ENCODE measurements at places on chromosomes 4 and X. TPM values are rescaled to one million over a fixed set of nuclear protein-coding genes. Genes with fewer than 3 reads are reported as not detected.

GRCh38 chr4:62517716-62518115 is 1317.6 kb downstream of the ADGRL3 start:
- no peak for DNase-seq

- no peak for DNase-seq
Measured at GRCh38 chrX:132022198-132022966, 720 bp upstream of the STK26 start.

GRCh38 chr4:87835197-87835596 is 2.4 kb downstream of the MEPE start:
- DNase-seq: no peak

The ARL13A gene
- not detected for total RNA-seq

GRCh38 chr4:17758485-17758884 is 22.9 kb downstream of the FAM184B start:
- no peak for DNase-seq

DNA sequence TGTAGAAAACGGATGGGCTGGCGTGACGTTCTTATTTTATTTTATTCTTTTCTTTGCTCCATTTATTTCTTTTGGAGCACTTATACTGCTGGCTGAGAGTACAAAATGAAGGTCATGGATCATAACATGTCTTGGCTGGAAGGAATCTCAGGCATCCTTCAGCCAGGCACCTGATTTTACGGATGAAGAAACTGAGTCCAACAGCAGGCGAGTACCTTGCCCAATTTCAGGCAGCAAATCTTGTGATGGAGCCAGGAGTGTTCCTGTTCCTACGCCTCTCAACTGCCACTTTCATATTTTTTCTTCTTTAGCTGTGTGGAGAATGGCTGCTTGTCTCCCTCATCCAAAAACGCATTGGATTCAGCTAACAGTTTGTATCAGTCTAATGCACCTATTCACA is 332.1 kb upstream of the IGFBP7 start:
- no peak for DNase-seq

The GPC4 gene
- not detected for total RNA-seq

The MAGEA12 gene
- not detected for total RNA-seq

DNA sequence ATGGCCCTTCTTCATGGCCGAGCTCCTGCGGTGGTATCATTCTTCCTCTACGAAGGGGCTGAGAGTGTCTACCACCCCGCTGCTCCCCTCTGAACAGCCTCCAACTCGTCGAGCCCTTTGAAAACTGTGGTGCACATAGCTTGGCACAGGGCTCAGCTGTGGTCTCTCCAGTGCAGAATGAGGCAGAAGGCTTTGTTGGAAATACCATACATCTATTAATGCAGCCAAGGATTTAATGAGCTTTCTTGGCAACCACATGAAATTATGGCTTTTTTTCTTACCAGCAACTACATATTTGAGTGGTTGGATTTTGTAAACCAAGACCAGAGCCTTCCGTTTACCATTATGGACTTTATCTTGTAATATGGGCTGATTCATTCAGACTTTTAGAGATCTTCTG is 61.7 kb upstream of the CBR4 start:
- DNase-seq: no peak

The SMIM10L2A gene
- 0.38 TPM for total RNA-seq

- DNase-seq: no peak
Measured at GRCh38 chr4:71334465-71334882, 4.3 kb upstream of the SLC4A4 start.

- no peak for DNase-seq
Measured at GRCh38 chr4:54542119-54542438, 115.7 kb upstream of the KIT start.

DNA sequence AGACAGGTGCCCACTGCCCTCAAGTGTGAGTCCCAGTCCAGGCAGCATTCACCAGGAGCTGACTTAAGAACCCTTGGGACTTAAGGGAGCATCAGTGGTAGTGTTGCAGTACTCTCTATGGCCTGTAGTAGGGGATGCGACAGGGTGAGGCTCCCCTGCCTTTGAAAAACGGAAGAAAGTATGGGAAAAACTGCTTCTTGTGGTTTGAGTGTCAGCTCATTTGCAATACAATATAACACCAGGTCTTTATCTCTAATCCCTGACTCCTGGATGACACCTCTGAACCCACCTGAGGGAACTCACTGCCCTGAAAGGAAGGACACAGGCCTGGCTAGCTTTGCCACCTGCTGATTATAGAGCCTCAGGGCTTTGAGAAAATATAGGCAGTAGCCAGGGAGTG is 176.0 kb downstream of the SMARCA1 start:
- no peak for DNase-seq

DNA sequence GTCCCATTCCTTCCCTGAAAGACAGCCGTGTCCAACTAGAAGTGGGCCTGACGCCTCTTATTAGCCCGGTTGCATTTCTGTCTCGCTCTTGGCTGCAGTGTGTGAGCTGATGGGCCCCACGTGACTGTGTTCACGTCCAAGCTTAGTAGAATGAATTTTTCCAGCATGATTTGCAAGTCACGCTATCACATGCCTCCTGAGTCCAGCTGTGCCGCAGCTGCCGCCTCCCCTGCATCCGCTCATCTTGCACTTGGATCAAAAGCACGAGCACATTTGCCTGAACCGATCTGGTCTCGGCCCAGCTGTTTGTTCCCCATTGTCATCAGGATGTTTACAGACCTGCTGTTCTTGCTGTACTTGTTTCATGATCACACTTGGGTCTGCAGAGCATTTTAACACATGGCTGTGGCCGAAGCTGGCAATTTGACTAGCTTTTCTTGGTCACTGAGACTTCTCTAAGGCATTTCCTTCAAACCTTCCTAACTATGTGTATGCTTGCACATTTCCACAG is 126.5 kb downstream of the KIT start:
- no peak for DNase-seq

The COL4A6 gene
- total RNA-seq: not detected

The AKAP14 gene
- total RNA-seq: not detected

The REPS2 gene
- total RNA-seq: not detected

DNA sequence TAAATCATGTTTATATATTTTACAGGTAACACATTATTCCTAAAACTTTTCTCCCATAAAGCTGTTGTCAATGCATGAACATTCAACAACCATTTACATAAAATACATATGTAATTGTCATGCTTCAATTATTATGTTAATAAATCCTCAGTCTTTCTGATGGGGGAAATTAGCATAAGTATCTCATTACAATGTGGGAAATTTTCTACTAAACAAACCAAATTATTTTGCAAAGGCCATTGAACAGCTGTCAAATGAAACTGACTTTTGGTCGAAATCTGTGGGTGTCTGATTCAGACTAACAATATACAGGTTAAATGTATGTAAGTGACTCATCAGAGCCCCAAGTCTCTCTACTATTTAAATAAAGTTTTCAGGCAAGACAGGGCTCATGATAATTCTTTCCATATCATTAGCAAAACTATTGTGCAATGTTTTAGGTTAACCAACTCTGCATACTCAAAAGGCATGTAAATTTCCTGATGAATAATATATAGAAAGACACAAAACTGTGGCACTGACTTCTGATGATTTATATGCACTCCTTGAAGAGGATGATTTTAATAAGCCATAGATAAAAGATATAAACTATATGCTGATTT is 795.3 kb upstream of the AADAT start:
- DNase-seq: no peak

DNA sequence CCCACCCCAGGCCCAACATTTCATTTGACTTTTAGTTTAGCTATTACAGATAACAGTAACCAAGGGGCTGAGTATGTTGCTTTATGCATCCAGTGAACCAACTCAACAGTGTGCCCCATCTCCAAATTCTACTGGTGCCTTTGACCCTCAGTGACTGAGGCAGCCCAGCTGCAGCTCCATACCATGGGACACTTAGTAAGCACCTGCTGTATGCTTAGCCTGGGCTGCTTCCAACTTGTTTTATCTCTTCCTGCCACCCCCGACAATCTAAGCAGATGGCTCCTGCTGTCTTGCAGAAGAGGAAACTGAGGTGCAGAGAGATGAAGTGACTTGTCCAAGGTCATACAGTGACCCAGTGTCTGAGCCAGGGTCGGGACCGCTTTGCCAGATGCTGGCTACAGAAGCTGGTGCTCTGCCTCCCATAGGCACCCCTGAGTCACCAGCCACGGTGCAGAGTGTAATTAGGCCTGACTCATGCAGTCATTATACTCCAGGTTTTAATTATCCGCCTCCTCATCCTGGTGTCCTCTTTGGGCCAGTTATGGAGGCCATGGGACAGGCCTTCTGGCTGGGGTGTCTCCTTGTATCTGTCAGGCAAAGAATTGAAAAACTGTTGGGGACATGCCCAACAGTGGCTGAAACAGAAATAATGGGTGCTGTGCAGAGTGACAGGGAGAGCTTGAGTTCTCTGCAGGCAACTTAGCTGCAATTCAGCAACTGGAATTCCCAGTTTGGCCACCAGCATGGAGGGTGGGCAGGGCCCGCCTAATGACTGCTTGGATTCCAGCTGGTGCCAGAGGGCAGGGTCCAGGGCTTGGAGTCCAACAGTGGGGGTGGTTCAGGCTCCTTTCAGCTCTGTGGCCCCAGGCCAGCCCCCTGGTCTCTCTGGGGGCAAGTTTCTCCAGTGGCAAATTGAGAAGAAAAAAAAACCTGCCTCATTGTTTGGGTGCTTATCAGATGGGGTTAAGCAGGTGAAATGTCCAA is 8.2 kb upstream of the GPR78 start:
- DNase-seq: no peak

The STPG2 gene
- total RNA-seq: not detected

DNA sequence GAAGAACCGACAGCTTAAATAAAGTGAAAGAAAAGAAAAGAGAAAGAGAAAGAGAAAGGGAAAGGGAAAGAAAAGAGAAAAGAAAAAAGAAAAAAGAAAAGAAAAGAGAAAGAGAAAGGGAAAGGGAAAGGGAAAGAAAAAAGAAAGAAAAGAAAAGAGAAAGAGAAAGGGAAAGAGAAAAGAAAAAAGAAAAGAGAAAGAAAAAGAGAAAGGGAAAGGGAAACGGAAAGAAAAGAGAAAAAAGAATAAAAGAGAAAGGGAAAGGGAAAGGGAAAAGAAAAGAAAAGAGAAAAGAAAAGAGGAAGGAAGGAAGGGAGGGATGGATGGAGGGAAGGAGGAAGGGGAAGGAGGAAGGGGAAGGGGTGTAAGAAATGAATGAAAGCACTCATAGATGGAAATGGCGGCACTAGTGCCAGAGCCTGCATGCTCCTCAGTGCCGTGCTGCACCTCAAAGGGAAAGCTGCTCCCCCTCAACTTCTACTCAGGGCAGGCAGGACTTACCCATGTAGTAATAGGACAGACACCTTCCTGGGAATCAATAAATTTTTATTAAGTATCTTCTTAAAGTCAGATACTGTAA is 70.7 kb downstream of the AFAP1 start:
- DNase-seq: no peak

- DNase-seq: no peak
Measured at GRCh38 chr4:149574971-149575370, 240.7 kb downstream of the IQCM start.

GRCh38 chr4:105707782-105708180 is 708 bp downstream of the INTS12 start:
- DNase-seq: no peak

DNA sequence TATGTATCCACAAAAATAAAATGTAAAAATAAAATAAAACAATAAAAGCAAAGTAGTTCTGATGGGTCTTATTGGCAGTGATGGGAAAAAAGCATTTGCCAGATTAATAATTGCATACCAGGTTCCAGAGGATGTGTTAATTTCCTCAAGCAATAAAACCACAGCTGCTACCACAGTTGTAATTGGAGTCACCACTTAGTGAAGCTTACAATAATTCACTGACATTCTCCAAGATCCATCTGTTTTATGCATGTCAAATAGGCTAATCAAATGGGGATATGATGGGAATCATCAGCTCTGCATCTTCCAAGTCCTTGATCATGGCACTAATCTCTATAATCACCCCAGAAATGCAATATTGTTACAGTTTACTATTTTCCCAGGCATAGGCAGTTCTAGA is 123.5 kb upstream of the EMCN start:
- DNase-seq: no peak

GRCh38 chr4:8294775-8295174 is 25.2 kb downstream of the HTRA3 start:
- no peak for DNase-seq

DNA sequence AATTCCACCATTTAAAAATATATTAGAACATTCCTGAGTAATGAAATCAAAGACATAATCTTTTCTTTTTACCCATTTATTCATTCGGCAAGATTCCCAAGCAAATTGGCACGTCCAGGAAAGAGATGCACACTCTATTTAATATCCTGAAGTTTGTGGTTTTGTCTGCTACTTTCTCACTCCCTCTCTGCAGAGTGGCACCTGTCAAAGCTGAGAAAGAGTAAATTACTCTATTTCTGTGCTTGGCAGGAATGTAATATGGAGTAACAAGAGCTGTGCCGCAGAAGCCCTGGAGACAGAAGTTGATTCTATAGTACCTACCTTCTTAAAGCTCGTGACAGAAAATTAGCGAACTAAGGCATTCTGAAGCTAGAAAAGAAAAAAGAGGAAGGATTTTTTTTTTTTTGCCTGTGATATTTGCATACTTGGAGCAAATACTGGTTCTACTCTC is 5.5 kb downstream of the GSTCD start:
- no peak for DNase-seq

DNA sequence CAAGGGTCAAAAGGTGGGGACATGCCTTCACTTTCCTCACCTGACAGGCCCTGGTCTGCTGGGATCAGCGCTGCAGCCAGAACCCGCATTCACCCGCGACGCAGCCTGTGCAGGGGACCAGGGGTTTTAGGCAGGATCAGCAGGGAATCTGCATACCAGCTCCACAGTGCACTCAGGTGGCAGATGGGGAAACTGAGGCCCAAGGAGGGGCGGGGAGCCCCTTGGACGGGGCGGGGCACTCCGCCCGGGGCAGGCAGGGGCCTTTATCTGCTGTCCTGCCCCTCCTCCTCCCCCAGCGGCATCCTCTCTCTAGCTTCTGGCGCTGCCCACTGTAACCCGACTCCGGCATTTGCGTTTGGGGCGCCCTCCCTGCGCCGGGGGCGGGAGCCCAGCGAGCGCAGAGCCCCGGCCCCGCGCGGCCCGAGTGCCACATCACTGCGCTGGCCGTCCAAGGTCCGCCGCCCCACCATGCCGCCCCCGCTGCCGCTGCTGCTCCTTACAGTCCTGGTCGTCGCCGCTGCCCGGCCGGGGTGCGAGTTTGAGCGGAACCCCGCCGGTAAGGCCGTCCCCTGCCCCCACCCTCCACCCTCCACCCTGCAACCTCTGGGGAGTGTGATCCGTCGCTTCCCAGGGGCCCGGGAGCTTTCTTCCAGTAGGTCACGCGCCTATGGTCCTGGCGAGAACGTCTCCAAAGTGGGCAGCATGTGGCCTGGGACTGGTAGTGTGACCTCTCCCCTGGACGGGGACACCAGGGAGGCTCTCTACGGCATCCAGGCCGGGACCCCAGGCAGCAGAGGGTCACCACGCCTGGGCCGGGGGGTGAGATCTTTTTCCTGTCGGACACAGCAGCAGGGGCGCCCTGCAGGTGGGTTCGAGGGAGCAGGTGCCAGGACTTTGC is at the start of gene CPZ:
CPZ (plus strand) TSS at position 400 of the 898 bp plus-strand sequence; CDS start at position 469, 69 bp downstream.
- no peak for DNase-seq

Measured in activated naive CD8-positive, alpha-beta T cell treated with anti-CD3 and anti-CD28 coated beads for 36 hours (primary cell).